ENCODE measurements at places on chromosomes 12 and 14.
A peak's percentile ranks its signal among the peaks of the same experiment; 100 is the strongest.

DNA sequence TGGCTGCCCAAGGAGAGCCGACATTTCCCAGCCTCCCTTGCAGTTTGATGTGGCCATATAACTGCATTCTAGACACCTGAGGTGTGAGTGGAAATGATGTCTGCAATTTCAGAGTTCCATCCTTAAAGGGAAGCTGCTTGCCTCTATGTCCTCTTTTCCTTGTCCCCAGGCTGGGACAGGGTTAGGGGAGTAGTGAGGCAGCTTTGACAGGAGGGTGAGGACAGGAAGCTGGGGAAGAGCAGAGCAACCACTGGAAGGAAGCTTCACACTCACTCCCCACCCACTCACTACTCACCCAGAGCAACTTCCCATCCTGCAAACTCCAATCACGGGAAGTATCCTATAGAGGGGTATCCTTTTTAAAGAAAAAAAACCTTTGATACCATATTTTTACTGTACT is 28.9 kb upstream of the LTA4H start:
- no peak for DNase-seq

DNA sequence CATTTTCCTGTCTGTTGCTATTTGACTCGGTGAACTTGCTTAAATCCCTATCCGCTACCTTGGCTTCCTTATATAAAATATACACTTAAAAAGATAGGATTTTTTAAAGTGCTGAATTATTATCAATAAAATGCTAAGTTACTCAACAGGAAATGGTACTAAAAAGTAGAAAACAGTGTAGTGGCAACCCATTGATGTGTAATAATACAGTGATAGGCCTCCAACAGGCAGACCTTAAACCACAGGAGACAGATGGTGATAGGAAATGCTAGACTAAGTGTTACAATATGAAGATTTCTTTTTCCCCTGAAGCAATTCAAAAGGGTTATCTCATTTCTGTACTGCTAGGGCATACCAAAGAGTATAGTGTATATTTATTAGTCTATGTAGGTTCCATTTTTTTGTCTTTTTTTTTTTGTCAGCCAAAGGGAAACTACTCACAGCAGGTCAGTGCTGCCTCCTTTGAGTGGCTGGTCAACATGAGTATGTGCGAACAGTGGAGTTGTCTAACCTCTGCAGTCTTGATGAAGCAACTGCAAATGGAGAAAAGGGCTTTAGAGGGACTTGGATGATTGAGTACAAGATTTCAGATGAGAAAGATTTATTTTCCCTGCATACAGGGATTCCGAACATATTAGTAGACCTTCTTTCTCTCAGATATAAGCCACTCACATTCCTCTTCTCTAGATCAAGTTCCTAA is 183.8 kb downstream of the ACSS3 start:
- no peak for DNase-seq

GRCh38 chr12:71892059-71892458 is 46.6 kb upstream of the TPH2 start:
- no peak for DNase-seq

DNA sequence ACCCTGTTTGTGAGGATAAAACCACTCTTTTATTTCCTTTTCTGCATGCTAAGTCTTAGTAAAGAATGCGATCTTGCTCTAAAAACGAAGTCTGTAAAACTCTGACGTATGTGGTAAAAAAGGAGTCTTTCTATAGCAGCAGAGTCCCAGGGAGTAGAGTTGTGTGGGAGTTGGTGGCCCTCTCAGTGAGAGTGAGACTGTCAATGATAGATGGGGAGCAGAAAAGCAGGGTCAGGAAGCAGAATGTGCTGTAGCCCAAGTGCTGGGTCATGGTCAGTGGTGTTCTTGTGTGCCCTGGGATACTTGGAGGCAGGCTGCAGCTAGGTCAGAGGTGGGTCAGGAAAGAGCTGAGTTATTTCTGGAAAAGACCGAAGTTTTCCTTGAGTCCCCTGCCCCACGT is 20.3 kb upstream of the GPR33 start:
- no peak for DNase-seq

DNA sequence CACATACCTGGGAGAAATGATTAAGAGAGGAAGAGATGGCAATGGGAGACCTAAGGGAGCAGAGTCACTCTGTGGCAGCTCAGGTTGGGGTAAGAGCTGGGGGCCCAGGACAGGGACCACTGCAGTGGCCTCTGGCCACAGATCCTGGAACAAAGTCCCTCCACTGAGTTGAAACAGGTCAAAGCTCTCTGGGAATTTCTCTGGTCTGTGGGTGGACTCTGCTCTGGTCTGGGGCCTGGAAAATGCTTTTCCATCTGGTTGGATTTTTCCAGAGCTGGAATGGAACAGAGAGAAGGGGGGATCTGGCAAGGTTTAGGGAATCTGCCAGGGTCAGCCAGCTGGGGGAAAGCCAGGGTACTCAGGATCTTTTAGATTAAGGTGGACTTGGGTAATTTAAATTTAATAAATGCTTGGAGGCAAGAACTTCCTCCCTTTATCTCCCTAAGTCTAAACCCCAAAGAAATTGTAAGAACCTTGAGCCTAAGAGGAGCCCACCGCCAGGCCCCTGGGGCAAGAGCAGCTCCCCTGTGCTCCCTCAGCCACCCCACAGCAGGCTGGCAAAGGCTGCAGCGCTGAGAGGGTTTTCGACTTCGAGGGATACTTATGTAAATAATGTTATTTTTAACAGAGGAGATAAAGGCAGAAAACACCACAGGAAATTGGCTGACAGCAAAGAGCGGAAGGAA is 3.7 kb downstream of the HOXC10 start:
- no peak for DNase-seq

DNA sequence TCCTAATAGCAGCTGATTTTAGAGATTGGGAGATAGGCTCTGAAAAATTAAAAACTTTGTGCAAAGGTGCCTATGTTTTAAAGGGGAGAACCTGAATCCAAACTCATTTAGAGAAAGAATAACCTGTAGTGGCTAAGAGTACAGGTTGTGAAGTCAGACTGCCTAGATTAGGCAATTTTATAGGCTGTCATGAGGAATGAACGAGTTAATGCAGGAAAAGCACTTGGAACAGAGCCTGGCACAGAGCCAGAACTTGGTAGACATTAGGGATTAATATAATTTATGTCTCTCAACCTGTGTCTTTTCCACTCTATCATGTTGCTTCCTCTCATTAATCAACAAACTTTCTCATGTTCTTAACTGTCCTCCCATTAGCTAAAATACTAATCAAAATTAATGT is 98.1 kb downstream of the WIF1 start:
- no peak for DNase-seq

DNA sequence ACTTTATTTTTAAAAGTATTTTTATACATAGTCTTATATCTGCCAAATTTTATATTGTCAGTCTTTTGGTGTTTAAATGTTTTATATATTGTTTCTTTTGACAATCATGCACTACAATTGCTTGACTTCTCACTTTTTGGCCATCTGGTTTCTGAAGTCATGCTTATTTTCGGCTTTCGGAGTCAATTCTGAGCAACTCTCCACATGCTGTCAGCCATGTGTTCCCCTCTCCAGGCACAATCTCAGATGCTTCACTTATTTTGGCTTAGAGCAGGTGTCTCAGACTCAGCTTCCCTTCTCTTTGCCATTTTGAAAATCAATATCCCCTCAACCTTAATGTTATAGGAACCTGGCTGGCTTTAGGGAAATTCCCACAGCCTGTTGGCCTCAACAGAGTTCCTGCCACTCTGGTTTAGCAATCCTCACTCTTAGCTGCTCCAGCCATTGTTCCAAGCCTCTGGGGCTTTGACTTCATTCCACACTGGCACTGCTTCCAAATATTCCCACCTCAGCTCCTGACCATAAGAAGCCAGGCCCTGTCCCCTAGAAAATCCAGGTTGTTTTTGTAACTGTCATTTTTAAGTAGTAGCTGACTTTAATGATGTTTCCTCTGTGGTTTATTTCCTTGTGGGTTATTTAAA is 125.5 kb upstream of the FAR2 start:
- no peak for DNase-seq

DNA sequence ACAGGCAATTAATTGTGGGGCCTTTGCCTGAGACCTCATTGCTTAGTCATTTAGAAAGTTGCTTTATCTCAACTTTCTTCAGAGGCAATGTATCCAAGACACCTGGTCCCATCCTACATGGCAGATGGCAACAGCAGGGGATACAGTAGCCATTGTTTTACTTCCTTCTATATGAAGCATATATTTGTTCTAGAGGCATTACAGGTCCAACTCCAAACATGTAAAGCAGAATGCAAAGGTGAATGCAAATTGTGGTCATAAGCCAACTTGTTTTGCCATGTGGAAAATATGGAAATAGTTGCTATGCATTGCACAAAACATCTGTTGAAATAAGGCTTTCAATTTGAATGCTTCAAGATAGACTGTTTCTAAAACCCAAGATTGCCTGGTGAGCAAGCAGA is 109.8 kb upstream of the BCAT1 start:
- DNase-seq: no peak

- no peak for DNase-seq
These were observed 140.0 kb downstream of the DPF3 start for GRCh38 chr14:72753879-72754400.

DNA sequence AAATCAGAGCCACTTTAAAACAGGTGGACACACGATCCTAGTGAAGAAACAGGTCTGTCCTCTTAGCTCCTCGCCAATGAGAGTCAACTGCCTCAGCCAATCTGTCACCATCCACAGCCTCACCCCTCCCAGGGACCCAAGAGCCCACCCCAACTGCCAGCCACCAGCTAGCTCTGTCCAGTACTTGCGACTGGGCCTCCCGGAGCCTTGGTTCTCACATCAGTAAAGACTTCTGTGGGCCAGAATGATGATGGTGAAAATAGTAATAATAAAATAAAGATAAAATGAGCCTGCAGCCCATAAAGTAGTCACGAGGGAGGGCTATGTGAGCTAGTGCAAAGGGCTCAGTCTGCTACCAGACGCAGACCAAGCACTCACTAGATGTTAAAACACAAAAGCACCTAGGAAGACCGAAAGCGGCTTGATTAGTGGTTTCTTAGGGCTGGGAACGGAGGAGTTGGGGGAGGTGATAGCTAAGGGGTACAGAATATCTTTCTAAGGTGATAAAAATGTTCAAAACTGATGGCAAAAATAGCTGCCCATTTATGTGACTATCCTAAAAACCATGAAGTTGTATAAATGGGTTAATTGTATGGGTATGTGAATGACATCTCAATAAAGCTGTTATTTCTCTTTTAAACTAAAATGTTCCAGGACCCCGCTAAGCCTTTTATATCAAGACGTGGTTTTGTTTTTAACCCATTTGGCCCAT is 39.8 kb downstream of the ACTN1 start:
- no peak for DNase-seq

GRCh38 chr12:13595536-13596443 is 385.6 kb downstream of the GRIN2B start:
- DNase-seq: no peak

GRCh38 chr12:113097716-113098440 is 37.7 kb downstream of the RASAL1 start:
- DNase-seq: peak; percentile 86

- no peak for DNase-seq
These were observed 10.5 kb upstream of the B4GALNT3 start for GRCh38 chr12:449203-449602.

DNA sequence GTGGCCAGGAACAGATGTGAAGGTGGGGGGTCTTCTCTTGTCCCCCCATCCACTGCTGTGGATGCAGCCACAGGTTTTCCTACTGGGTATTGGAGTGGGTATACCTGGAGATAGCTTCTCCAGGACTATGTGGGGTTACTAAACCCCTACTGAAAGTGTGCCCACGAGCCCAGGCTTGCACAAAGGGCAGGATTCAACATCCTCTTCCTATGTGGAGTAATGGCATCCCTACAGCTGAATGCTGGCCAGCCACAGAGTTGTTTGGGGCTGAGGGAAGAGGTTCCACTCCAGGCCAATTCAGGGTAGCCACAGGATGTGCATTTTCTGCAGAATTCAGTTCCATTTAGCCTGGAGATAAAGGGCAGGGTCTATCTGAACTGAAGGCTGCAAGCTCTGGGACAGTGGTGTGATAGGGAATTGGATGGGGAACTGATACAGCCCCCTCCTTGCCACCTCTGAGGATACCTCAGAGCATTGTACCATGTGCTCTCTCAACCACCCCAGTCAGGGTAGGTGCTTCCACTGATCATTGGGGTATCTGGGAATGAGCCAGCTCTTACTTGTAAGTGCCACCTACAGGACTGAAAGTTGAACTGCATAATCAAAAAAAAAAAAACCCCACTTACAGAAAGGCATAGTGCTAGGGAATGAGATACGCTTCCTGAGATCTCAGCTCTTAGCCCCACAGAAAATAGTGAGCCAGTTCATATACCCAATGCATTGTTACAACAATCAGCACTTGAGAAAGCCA is 187.1 kb downstream of the KITLG start:
- no peak for DNase-seq

DNA sequence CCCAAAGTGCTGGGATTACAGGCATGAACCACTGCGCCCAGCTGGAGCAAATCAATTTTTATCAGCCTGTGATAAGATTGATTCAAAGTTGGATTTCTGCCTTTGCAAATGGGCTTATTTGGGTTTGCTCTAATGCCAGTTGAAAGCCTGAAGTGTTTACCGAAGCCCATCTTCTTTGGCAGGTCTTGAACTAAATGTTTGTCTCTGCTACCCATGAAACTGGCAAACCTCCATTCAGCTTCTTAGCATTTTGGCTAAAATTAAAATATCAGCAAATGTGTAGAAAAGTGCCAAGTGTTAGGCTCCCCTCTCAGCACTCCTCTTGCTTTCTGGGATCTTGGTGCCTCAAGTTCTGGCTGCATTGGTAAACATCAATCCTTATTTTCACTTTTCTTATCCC is 61.5 kb downstream of the MGAT4C start:
- DNase-seq: no peak

DNA sequence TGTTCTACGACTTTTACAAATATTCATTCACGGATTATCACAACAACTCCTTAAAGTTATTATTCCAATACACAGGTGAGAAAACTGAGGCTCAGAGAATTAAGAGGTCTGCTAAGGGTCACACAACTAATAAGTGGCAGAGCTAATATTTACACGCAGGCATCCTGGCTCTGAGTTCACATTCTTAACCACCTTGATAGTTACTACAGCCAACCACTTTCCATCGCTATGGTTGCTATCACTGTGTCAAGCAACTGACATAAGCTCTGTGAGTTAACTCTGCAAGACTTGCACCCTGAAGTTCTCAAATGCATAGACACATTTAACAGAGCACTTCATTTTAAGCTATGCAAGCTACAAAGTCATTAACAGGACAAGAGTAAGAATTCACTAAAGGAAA is 3.7 kb downstream of the GLT8D2 start:
- no peak for DNase-seq

DNA sequence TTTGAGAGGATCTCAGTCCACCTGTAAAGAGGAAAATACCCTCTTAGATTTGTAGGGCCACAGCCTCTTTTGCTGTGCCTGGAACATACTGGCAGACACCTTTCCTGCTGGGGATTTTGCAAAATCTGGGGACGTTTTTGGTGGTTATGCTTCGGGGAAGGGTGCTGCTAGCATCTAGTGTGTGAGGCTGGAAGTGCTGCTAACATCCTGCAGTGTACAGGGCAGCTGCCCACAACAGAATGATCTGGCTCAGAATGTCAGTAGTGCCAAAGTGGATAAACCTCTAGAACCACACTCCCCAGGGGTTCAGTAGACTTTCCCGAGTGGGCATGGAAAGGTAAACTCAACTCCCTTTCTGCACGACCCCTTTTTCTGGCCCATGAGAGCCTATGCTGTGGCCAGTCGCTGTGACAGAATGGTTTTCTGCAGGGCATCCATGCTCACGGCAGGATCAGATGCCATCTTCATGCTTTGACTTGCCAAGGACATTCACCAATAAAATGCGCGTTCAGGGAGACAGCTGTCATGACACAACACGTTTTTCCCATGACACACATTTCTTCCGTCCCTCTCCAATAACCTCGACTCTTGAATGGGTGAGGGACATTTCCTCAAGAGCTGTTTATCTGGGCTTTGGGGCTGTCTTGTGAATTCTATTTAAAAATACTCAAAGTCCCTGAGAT is 240.9 kb downstream of the RGS6 start:
- no peak for DNase-seq

GRCh38 chr14:52852810-52853521 is 61.6 kb upstream of the GNPNAT1 start:
- DNase-seq: no peak

Measured in posterior cingulate gyrus (tissue), 11 donors.